ENCODE measurements at places on chromosomes 1 and 21. TPM values are rescaled to one million over a fixed set of nuclear protein-coding genes. Genes with fewer than 3 reads are reported as not detected.

GRCh38 chr1:12095452-12096263, 32.6 kb downstream of the TNFRSF8 start:
- DNase-seq: no peak
- peaks cover 6% of the 10 kb centered on the region for H3K27me3 ChIP-seq
- no peak overlapping the region for H3K4me3 ChIP-seq
- no peaks in the 10 kb centered on the region for H3K4me1 ChIP-seq
- no peak overlapping the region for H3K27ac ChIP-seq

DNA sequence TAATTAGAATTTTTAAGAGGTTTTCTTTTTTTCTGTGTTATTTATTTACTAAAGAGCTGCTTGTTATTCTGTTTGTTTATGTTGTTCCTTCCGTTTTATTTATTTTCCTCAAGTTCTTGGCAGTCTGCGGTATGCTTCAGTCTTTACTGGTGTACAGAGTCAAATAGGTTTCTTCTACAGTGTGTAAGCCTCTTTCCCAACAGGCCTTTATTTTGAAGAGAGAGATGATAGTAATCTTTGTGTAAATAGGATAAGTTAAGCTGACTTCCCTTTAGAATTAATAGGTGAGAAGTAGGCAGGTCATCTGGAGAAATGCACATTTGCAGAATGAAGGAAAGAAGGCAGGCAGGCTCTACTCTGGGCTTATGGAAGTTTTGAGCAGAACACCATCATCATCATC, 23.8 kb downstream of the MAST2 start:
- no peaks in the 10 kb centered on the region for H3K27me3 ChIP-seq
- peaks cover 28% of the 10 kb centered on the region for H3K36me3 ChIP-seq
- no peak overlapping the region for H3K27ac ChIP-seq
- H3K4me3 ChIP-seq: no peak overlapping the region
- no peaks in the 10 kb centered on the region for H3K4me1 ChIP-seq

DNA sequence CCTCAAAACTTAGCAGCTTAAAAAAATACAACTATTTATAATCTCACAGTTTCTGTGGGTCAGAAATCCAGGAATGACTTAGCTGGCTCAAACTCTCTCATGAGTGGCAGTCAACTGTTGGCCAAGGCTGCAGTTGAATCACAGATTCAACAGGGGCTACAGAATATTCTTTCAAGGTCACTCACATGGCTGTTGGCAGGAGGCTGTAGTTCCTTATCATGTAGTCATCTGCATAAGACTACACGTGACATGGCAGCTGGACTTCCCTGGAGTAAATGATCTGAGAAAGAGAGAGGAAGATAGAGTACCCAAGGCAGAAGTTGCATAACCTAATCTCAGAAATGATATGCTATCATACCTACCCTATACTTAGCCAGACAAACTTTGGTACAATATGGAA, 75.2 kb upstream of the TSPAN2 start:
- no peaks in the 10 kb centered on the region for H3K27me3 ChIP-seq
- no peak overlapping the region for H3K27ac ChIP-seq
- DNase-seq: no peak
- H3K36me3 ChIP-seq: no peaks in the 10 kb centered on the region
- peaks cover 31% of the 10 kb centered on the region for H3K4me1 ChIP-seq

DNA sequence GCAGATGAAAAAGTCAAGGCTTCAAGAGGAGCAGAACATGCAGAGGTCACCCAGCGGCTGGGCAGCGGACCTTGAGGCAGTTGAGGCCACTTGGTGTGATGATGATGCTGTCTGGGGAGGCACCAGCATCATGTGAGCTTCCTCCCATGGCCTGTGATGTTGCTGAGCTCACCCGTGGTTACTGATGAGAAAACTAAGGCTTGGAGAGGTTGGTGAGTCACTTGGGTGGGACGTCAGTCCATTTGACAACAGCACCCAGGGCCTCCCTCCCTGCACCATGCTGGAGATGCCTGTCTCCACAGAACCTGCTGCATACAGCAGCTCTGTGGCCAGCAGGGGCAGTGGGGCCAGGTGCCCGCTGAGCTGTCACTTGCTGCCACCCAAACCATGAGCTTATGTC, 146.8 kb downstream of the NPHP4 start:
- H3K27ac ChIP-seq: no peak overlapping the region
- no peak overlapping the region for H3K4me3 ChIP-seq
- DNase-seq: no peak
- no peaks in the 10 kb centered on the region for H3K4me1 ChIP-seq

Gene HRNR
- total RNA-seq: not detected

Gene GFI1
- 0.18 TPM for total RNA-seq

GRCh38 chr1:152580433-152580832, at the start of gene LCE3D:
Gene LCE3D (minus strand): TSS chr1:152580516. CDS start chr1:152579936, 580 bp downstream.
- no peaks in the 10 kb centered on the region for H3K27me3 ChIP-seq
- no peak within 1 kb of the TSS for H3K27ac ChIP-seq
- no peaks in the 10 kb centered on the region for H3K4me1 ChIP-seq
- no peak for DNase-seq

Gene ETV3L
- total RNA-seq: not detected

GRCh38 chr1:84756455-84757082, 66.3 kb upstream of the SSX2IP start:
- no peak overlapping the region for H3K4me3 ChIP-seq
- peaks cover 4% of the 10 kb centered on the region for H3K4me1 ChIP-seq
- no peak for DNase-seq
- peaks cover 53% of the 10 kb centered on the region for H3K27me3 ChIP-seq
- no peak overlapping the region for H3K27ac ChIP-seq
- H3K36me3 ChIP-seq: no peaks in the 10 kb centered on the region

- no peak overlapping the region for H3K4me3 ChIP-seq
- H3K36me3 ChIP-seq: no peaks in the 10 kb centered on the region
- H3K27me3 ChIP-seq: no peaks in the 10 kb centered on the region
Observed at GRCh38 chr1:96703186-96703585, 18.4 kb upstream of the PTBP2 start.

Gene BEST4
- 0.18 TPM for total RNA-seq

DNA sequence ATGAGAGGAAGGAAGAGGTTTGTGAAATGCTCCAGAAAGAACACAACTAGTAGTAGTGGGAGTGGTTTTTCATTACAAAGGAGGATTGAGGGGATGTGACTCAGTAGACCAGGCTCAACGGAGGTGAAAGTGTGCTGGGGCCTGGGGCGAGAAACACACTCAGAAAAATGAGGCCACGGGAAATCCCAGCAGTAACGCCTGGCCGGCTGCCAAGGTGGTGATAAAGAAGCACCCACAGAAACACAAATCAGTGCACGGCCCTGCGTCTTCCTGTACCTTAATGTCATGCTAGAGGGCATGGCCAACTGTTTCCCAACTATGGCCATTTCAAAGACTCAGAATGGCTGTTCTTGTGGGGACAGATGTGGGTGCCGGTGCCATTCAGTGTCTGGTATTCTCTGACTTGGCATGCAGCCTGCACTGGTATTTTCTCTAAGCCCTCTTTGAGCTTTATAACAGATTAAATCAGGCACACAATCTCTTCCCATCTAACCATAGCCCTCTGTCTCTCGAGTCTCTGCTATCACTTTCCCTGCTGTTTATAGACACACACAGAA, 38.2 kb downstream of the URB2 start:
- no peak overlapping the region for H3K27ac ChIP-seq
- H3K36me3 ChIP-seq: peaks cover 13% of the 10 kb centered on the region
- peaks cover 13% of the 10 kb centered on the region for H3K4me1 ChIP-seq
- H3K4me3 ChIP-seq: no peak overlapping the region
- no peak for DNase-seq

DNA sequence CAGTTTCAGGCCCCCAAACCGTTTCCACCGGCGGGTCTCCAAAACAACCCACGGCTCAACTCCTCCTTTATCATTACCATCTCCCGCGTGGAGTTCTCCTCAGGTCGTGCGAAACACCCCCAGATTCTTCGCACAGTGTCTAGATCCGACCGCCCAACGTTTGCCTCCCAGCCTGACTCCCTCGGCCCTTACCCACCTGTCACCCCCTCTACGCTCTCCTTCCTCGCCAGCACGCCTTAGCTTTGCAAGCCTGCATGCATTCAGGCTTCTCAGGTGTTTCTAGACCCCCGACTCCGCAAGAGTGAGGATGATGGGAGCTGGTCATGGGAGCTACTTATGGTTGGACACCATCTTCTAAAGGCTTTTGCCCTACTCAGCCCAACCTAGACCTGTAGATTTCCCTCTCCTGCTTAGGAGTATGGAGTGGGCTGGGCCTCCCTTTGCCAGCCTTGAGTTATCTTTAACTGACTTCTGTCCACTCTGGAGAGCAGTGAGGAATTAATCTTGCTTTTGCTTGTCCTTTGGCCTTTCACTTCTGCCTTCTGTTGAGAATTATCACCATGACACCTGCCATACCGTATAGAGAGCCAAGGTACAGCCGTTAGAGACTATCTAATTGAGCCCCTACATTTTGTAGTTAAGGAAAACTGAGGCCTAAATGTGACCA, 865 bp downstream of the ATP5IF1 start:
- no peaks in the 10 kb centered on the region for H3K27me3 ChIP-seq
- no peak overlapping the region for H3K4me3 ChIP-seq
- no peak overlapping the region for H3K27ac ChIP-seq
- H3K36me3 ChIP-seq: peaks cover 3% of the 10 kb centered on the region
- DNase-seq: no peak

Gene DCST1
- total RNA-seq: not detected

Gene AMY1A
- total RNA-seq: not detected

Gene CFHR1
- not detected for total RNA-seq

DNA sequence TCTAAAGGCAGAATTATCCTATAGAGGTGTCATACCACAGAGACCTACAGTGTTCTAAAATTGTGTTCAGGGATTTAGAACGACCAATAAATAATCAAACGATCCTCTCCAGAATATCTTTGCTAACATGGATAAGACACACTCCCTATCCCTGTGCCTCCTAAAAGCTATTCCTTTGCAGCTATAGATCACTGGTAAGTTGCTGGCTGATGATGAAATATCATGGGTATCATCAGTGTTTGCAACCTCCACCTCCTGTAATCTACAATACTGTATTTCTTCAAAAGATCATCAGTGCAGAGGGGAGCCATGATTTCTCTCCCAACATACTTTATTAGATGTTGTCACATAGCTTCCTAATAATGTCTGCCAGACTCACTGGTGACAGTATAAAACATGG, 201.9 kb downstream of the NTNG1 start:
- DNase-seq: no peak
- no peaks in the 10 kb centered on the region for H3K36me3 ChIP-seq
- no peaks in the 10 kb centered on the region for H3K27me3 ChIP-seq
- H3K4me3 ChIP-seq: no peak overlapping the region

DNA sequence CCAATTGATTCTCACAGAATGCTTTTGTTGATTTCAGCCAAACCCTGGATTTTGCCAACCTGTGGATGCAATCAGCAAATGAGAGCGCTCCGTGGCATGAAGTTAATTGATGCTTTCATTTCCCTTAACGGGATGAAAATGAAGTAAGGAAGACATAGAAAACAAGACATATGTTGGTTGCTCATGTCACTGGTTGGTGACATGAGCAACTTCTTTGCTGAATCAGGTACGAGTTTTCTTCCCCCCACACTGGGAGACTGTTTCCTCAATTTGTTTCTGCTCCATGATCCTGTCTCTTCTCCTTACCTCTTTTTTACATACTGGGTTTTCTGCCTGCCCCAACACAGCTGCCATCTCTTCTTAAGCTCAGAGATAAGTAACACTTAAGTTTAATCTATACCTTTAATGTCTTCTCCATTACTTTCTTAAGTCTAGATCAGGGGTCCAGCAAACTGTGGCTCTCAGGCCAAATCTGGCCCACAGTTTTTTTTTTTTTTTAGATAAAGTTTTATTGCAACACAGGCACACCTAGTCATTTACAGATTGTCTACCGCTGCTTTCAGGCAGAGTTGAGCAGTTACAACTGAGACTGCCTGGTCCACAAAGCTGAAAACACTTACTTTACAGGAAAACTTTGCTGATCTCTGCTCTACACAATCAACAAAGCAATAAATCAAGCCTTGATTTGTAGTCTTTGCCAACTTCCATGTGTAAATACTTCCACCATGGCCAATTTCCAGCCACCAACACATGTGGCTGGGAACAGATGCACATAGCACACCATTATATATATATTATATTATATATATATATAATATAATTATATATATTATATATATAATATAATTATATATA, 13.3 kb downstream of the GPR157 start:
- H3K4me3 ChIP-seq: no peak overlapping the region
- H3K4me1 ChIP-seq: no peaks in the 10 kb centered on the region
- H3K36me3 ChIP-seq: no peaks in the 10 kb centered on the region
- no peaks in the 10 kb centered on the region for H3K27me3 ChIP-seq

DNA sequence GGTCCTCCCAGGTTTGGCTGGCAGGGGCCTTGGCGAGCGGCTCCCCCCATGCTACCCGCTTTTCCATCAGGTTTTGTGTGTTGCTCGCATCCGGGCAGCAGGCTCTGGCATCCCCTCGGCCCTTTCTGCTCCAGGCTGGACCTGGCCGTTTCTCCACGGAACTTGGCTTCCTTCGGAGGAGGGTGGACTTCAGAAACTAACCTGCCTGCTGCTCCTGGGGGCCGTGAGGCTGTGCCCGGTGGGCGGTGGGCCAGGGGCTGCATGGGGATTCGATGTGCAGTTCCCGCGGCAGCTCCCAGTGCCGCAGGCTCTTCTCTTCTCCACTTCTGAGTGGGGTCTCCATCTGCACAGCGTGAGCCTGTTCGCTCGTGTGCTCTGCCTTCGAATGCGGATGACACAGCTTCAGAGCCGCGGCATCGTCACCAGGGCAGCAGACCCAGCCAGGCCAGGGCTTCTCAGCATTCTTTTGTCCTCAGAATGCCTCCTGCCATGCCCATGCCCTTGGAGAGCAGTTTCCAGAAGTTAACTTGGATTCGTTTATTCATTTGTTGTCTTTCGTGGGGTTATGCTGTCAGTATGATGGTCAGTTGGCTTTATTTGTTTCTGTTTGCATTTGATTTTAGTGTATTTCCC, 36.4 kb downstream of the PRKCZ start:
- no peak for DNase-seq
- H3K4me3 ChIP-seq: no peak overlapping the region
- no peaks in the 10 kb centered on the region for H3K36me3 ChIP-seq

DNA sequence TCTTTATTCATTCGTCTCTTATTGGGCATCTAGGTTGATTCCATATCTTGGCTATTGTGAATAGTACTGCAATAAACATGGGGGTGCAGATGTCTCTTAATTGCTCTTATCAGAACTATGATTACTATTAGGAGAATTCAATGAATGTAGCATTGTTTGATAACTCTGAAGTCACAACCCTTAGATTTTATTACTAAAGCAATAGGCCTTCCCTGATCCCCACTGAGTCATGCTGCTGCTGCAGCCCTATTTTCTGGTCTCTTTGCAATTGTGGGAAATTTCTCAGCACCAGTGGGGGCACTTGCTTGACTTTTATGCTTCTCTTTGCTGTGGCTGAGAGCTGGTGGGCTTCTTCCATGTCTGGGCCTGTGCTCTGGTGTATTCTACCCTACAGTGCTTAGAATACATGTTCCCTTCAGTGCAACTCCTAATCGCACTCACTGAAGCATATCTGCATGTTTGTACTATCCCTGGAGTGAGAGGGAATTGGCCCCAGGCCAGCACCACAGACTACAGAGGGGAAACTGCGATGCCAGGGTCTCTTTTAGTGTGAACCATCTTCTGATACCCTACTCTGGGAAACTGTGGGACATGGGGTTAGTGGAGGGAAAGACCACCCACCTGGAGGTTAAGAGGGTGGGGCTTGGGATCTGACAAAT, 52.2 kb upstream of the ROR1 start:
- no peak overlapping the region for H3K27ac ChIP-seq
- peaks cover 2% of the 10 kb centered on the region for H3K27me3 ChIP-seq
- no peaks in the 10 kb centered on the region for H3K36me3 ChIP-seq
- H3K4me3 ChIP-seq: no peak overlapping the region

Gene ASCL5
- not detected for total RNA-seq

GRCh38 chr1:207140536-207140935, 36.5 kb downstream of the C4BPA start:
- no peaks in the 10 kb centered on the region for H3K4me1 ChIP-seq
- no peak overlapping the region for H3K4me3 ChIP-seq
- H3K27ac ChIP-seq: no peak overlapping the region
- no peaks in the 10 kb centered on the region for H3K27me3 ChIP-seq
- no peak for DNase-seq
